Heart right ventricle (tissue), 16 donors: ENCODE measurements at places on chromosomes 2 and 18. TPM values are rescaled to one million over a fixed set of nuclear protein-coding genes. Genes with fewer than 3 reads are reported as not detected.
A peak's percentile ranks its signal among the peaks of the same experiment; 100 is the strongest.

Gene TMEM237
- total RNA-seq, result 16.1 TPM

Gene FARSB
- 19.2 TPM for total RNA-seq

Gene TUBA4B
- not detected for total RNA-seq

Gene OTOS
- total RNA-seq, result not detected

Gene NR4A2
- total RNA-seq, result 31.2 TPM

Gene CYRIA
- 10.6 TPM for total RNA-seq

Gene GAL3ST2
- total RNA-seq, result 0.23 TPM

Gene MYO1B
- 19.4 TPM for total RNA-seq

Gene NT5DC4
- total RNA-seq, result not detected

Gene SYT4
- not detected for total RNA-seq

DNA sequence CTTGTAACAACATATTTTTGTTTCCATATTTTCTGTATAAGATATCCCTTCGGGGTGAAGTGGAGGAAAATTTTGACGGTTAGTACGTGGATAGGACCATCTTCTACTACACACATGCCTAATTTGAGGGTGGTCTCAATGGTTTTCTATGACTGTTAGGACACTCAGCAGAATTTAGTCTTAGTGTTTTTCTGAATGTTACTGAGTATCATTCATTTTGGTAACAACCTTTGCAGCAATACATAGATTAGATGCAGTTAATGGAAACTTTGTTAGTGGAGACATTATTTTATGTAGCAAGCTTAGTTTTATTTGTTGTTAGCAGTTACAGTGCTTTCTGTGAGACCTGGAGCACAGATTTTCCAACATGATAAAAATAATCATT, 1.6 kb downstream of the ITGAV start:
- H3K36me3 ChIP-seq, result no peaks in the 10 kb centered on the region
- peak overlapping the region; percentile 77 for H3K4me3 ChIP-seq
- H3K27ac ChIP-seq, result peak overlapping the region; percentile 97
- H3K4me1 ChIP-seq, result peaks cover 52% of the 10 kb centered on the region

- H3K36me3 ChIP-seq, result peaks cover 30% of the 10 kb centered on the region
- H3K27ac ChIP-seq, result no peak overlapping the region
- no peak for DNase-seq
- H3K4me3 ChIP-seq, result no peak overlapping the region
These were observed 84.5 kb downstream of the HIBCH start for GRCh38 chr2:190235101-190235500.

DNA sequence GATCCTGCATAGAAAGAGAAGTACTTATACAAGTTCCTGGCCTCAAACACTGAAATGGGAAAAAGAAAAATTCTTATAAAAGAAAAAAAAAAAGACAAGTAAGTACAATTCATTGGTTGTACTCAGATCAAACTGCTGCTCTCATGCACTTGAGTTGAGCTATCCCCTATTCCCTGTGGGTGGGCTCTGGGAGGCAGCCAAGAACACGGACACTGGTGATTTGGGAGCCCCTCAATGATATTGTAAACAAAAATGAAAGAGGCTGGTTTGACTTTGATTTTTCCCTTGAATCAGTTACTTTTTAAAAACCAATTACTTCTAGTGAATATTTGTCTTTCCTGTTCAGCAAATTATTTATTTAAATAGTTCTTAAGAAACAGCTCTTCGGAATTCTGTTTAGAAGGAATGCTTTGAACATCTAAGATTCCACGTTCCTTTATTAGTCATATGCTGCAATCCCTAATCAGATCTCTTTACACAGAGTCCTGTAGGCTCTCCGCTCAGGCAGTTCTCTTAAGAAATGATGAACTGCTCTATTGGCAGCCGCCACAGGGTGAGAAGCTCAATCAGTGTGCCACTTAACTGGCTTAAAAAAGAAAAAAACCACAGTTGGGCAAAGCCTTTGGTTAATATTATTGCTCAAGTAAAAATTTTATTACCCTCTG, 225.1 kb downstream of the TMEM182 start:
- DNase-seq, result no peak
- no peaks in the 10 kb centered on the region for H3K27me3 ChIP-seq
- no peaks in the 10 kb centered on the region for H3K36me3 ChIP-seq
- no peak overlapping the region for H3K4me3 ChIP-seq
- no peak overlapping the region for H3K27ac ChIP-seq

DNA sequence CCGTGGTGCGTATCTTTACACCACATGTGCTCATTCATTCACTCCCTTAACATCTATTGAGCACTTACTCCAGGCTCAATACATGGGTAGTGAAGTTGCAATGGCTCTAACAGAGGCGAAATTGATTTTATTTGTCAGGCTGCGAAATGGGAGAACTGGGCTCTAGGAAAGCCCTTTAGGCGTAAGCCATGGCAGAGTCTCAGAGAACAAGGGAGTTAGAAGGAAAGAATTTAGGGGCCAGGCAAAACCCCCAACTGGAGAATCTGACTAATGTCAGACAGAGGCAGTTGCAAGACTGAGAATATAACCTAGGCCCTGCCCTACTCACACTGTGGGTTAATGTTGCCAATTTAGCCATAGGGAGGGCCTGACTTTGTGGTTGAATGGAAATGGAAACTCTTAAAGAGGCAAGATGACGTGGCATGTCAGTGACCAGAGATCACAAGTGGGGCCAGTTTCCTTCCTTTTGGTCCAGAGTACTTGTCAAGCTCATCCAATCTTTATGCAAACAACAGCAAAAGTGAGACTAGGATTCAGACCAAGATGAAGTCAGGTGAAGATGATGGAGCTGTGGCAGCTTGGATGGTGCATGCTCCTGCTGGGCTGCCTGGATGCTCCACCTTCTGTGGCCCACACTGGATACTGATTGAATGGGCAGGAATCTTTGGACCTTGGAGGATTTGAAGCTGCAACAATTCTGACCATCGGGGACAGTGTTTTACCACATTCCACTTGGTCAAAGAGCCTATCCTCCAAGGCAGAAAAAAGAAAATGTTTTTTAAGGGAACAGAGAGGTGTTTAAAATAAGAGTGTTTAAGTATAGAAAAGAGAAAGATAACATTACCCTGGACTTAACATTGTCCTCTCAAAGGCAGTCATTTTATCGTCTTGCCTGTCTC, 92.2 kb downstream of the CAPN13 start:
- H3K27ac ChIP-seq, result no peak overlapping the region
- H3K4me1 ChIP-seq, result no peaks in the 10 kb centered on the region
- H3K4me3 ChIP-seq, result no peak overlapping the region
- no peaks in the 10 kb centered on the region for H3K27me3 ChIP-seq

GRCh38 chr2:38905251-38905650, 15.6 kb downstream of the ARHGEF33 start:
- H3K36me3 ChIP-seq, result no peaks in the 10 kb centered on the region
- no peak overlapping the region for H3K4me3 ChIP-seq
- H3K27me3 ChIP-seq, result no peaks in the 10 kb centered on the region
- H3K4me1 ChIP-seq, result no peaks in the 10 kb centered on the region
- no peak for DNase-seq

DNA sequence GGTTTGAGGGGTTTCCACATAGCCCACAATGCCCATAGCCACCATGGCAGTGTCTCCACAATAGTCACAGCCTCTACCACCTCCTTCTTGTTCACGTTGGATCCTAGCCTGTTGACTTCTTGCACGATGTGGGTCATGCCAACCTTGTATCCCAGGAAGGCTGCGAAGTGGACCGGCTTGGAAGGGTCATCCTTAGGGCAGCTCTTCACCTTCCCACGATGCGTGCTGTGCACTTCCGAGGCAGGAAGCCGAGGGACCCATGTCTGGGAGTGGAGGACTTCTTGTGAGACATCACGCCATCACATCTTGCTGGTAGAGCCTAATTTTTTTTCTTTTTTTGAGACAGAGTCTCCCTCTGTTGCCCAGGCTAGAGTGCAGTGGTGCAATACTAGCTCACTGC, 144.6 kb upstream of the ASB18 start:
- no peak for DNase-seq
- no peaks in the 10 kb centered on the region for H3K36me3 ChIP-seq
- no peaks in the 10 kb centered on the region for H3K4me1 ChIP-seq
- no peak overlapping the region for H3K4me3 ChIP-seq

- no peak overlapping the region for H3K4me3 ChIP-seq
- H3K4me1 ChIP-seq, result peaks cover 98% of the 10 kb centered on the region
- H3K27ac ChIP-seq, result peak overlapping the region; percentile 99
These were observed 96.9 kb downstream of the TNS1 start for GRCh38 chr2:217905896-217906295.

- H3K4me3 ChIP-seq, result peak overlapping the region; percentile 15
- H3K36me3 ChIP-seq, result no peaks in the 10 kb centered on the region
- no peak overlapping the region for H3K27ac ChIP-seq
- peaks cover 41% of the 10 kb centered on the region for H3K4me1 ChIP-seq
- peaks cover 100% of the 10 kb centered on the region for H3K27me3 ChIP-seq
- DNase-seq, result no peak
These were observed 2.8 kb downstream of the SIX3 start for GRCh38 chr2:44944102-44944951.

DNA sequence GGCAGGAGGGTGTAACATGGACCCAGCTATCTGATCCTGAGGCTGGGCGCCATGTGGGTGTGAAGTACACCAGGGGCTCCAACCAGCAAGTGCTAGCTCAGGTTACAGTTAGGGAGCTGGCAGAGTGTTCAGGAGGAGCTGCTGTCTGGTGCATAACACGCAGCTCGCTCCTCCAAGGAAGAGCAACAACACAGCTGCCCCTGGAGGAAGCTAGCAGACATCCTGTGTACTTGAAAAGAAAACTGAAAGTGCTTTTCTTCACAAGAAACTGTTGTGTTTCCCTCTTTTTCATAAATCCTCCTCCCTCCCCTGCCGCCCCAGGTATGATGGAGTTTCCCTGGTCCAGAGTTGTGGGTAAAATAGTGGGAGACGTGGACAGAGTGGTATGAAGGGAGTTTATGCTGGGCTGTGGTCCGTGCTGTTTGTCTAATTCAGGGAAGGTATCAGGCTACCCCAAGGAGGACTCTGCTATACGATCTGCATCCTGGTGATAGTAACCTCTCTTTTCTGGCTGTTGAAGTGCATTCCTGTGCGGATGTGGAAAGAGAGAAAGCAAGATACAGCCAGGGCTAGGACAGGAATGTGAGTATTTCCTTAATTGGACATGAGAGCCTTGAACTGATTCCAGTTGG, 6.1 kb upstream of the LBH start:
- peak; percentile 59 for DNase-seq
- no peaks in the 10 kb centered on the region for H3K27me3 ChIP-seq
- H3K27ac ChIP-seq, result peak overlapping the region; percentile 54
- peak overlapping the region; percentile 40 for H3K4me3 ChIP-seq
- H3K36me3 ChIP-seq, result no peaks in the 10 kb centered on the region

DNA sequence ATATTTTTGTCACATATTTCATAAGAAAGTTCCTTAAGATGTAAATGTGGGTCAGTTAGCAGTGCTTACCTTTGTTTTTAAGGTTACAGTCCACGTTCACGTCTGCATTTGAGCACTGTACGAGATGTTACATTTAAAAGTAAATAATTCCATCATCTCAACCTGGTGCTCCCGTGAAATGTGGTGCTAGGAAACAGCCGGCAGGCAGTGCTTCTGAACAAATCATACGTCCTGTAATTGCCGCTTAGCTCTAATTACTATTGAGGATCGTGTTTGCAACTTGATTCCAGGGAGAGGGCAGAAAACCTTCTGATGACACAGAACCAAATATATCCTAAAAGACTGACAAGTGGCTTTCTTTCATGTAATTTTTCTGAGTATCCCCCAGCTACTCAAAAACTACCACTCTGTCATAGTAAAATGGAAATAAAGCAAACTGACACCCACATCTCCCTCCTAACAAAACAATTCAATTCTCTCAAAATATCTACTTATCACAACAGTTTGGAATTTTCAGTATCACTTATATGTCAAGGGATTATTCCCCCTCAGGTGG, 297.8 kb upstream of the SESTD1 start:
- H3K36me3 ChIP-seq, result no peaks in the 10 kb centered on the region
- DNase-seq, result no peak
- H3K4me1 ChIP-seq, result no peaks in the 10 kb centered on the region
- no peak overlapping the region for H3K4me3 ChIP-seq
- H3K27me3 ChIP-seq, result no peaks in the 10 kb centered on the region

DNA sequence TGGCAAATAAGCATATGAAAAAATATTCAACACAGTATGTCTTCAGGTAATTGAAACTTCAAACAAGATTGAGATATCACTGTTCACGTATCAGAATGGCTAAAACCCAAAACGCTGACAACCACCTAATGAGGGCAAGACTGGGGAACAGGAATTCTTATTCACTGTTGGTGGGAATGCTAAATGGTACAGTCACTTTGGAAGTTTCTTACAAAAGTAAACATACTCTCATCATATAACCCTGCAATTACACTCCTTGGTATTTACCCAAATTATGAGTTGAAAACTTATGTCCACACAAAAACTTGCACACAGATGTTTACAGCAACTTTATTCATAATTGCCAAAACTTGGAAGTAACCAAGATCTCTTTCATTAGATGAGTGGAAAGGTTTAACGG, 30.1 kb downstream of the BUB1 start:
- peaks cover 49% of the 10 kb centered on the region for H3K36me3 ChIP-seq
- no peak for DNase-seq
- no peak overlapping the region for H3K27ac ChIP-seq
- no peaks in the 10 kb centered on the region for H3K27me3 ChIP-seq
- no peaks in the 10 kb centered on the region for H3K4me1 ChIP-seq
- no peak overlapping the region for H3K4me3 ChIP-seq

DNA sequence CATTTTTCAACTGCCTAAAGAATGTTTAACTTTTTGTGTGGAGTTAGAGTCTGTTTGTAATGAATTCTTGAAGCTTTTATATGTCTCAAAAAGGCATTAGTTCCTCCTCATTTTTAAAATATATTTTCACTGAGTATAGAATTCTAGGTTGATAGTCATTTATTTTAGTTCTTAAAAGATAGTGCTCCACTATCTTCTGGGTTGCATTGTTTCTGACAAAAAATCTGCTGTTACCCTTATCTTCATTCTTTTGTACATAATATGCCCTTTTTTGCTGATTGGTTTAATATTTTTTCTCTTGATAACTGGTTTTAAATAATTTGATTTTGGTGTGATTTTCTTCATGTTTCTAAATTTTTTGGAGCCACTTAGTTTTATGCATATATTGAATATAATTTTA, 754.7 kb upstream of the GYPC start:
- H3K27me3 ChIP-seq, result no peaks in the 10 kb centered on the region
- no peak overlapping the region for H3K27ac ChIP-seq
- H3K4me1 ChIP-seq, result no peaks in the 10 kb centered on the region
- H3K36me3 ChIP-seq, result no peaks in the 10 kb centered on the region

GRCh38 chr2:69159986-69160385, 147.0 kb downstream of the ANTXR1 start:
- H3K4me1 ChIP-seq, result peaks cover 52% of the 10 kb centered on the region
- no peak overlapping the region for H3K27ac ChIP-seq
- no peaks in the 10 kb centered on the region for H3K27me3 ChIP-seq

GRCh38 chr2:231001921-231002320, 6.0 kb downstream of the SPATA3 start:
- no peak overlapping the region for H3K4me3 ChIP-seq
- no peak overlapping the region for H3K27ac ChIP-seq
- no peaks in the 10 kb centered on the region for H3K36me3 ChIP-seq
- peaks cover 25% of the 10 kb centered on the region for H3K27me3 ChIP-seq
- DNase-seq, result no peak

DNA sequence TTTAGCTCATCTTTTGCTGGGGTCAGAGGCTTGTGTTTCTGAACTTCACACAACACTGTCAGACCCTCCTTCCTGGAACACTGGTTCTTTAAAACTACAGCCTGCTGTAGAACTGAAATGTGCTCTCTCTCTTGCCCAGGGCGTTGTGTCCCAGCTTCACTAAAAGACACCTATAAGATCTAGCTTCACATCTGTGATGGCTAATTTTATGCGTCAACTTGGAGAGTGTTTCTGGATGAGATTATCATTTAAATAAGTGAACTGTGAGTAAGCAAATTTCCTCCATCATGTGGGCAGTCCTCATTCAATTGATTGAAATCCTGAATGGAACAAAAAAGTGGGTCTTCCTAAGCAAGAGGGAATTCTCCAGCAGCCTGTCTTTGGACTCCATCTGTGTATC, 140.3 kb downstream of the OSR1 start:
- H3K4me3 ChIP-seq, result no peak overlapping the region
- no peak for DNase-seq
- H3K4me1 ChIP-seq, result peaks cover 8% of the 10 kb centered on the region
- no peak overlapping the region for H3K27ac ChIP-seq
- no peaks in the 10 kb centered on the region for H3K36me3 ChIP-seq
